Activated naive CD8-positive, alpha-beta T cell treated with anti-CD3 and anti-CD28 coated beads for 36 hours (primary cell): ENCODE measurements at places on chromosomes 16 and 17.
A peak's percentile ranks its signal among the peaks of the same experiment; 100 is the strongest.

DNA sequence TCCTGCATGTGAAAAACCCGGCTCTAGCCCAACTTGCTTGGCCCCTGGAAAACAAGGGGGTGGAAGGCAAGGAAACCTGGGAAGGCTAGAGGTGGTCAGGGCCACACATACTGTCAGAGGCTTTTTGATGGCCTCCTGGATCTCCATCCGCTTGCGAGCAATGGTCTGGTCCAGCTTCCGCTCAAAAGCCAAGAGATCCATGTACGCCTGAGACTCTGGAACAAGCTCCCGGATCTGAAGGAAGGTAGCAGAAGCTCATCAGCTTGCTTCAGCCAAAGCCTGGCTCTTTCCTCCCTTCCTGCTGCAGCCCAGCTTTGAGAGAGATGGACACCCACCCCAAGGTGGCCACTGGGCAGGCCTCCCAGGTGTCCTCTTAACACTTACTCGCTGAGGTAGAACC lies 5.7 kb downstream of the SMARCD2 start:
- DNase-seq: no peak

DNA sequence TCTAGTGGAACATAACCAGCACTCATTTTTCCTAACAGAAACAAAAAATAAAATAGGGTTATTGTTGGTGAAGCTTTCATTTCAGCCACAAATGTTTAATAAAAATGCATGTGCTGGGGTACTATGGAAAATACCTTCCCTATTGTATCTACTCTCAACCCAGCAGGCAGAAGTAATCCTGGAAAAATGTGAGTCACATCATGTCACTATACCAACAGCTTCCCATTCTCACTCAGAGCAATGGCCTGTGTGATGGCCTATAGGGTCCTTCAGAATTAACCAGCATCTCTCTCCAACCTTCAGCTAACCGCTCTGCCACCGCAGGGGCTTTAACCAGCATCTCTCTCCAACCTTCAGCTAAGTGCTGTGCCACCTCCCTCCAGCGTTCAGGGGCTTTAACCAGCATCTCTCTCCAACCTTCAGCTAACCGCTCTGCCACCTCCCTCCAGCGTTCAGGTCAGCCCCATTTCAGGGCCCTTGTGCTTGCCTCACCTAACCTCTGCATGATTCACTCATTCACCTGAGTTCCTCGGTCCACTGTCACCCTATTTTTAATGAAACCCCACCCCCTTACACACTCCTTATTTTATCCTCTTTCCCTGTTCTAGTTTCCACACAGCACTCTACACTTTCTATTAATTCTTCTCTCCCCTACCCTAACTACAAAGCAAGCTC lies 34.0 kb downstream of the UBE2G1 start:
- no peak for DNase-seq

DNA sequence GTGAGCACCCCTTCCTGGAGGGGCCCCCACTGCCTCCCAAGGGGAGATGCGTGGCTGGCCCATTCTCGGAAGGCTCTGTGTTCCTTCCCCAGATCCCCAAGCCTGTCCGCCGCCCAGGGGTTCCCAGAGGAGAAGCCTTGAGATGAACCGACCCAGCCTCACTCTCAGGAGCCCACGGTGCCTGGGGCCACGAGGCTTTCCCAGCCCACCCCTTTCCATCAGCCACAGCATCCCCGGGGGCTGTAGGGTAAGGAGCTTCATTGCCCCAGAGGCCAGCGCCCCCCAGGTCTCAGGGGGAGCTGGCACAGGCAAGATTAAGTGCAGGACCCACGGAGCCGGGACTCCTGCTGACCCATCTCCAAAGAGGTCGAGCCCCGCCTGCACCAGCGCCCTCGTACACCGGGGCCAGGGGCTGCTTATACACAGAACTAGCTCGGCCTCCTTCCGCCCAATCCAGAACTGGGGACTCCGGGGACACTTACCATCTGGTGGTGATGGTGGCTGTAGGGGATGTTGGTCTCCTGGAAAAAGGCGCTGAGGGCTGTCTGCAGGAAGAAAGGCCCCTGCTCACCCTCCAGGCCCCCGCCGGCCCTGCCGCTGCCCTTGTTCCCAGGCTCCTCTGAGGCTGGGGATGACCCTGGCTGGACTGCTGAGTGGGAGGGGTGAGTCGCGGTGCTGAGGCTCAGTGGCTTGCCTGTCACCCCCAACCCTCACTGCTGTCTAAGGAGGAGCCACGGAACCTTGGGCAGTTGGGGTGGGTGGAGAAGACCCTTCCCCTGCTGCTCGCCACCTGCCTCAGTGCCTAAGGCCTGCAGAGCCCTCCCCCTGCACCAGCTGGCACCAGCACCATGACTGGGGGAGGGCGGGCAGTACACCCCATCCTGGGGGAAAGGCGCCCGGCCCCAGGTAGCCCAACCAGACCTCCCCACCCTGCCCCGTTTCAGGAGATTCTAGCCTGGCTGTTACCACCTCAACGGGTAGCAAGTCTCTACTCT lies 4.4 kb downstream of the UBALD1 start:
- no peak for DNase-seq

- DNase-seq: peak; percentile 40
These were observed 183.0 kb downstream of the FOXL1 start for GRCh38 chr16:86761111-86762031.

DNA sequence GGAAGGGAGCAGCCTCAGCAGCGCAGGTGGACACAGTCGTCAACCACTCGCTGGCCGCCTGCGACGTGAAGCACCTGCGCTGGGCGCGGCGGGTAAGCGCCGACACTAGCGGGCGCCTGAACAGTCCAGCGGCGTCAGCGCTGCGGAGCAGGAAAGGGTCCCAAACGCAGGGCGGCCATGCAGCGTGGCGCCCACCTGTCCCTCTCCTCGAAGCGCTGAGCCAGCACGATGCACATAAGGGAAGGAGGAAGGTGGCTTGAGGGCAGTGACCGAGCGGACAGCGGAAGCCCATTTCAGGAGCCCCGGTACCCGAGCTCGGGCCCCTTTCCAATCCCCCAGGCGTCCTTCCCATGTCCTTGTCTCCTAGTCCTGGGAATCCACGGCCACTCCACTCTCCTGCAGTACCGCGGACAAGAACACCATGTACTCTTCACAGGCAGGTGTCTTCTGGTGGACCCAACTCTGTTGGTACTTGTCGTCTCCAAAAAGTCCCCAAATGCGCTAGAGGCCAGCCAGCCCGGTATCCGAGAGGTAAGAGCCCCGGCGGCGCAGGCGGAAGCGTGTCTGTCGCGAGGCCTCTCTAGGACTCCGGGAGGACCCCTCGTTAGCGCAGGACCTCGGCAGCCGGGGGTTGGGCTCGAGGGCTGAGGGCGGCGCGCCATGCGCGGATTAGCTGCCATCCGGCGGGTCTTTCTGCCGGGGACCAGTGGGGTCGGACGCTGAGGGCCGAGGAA lies 14.4 kb downstream of the ZNF232 start:
- peak; percentile 59 for DNase-seq

DNA sequence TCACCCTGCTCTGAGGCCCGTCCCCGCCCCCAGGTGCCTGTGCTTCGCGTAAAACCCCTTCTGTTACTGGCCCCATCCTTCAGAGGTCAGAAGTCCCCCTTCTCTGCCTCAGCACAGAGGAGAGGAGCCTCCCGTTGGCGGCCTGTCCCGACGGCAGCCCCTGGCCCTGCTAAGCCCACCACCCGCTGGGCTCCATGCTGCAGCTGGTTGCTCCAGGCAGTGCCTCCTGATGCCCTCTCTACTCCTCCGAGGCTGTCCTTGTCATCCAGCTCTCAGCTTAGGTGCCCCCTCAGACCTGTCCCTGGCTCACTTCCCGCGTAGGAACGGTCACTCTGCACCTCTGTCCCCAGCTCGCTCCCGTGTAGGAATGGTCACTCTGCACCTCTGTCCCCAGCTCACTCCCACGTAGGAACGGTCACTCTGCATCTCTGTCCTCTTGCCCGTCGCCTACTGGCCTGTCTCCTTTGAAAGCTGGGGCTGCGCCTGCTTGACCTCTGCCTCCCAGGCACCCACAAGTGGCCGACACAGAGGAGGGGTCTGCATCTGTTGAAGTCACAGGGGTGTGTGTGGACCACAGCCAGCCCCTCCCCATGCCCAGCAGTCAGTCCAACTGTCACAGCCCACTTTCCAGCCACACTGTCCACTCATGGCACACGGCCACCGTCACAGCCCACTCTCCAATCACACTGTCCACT lies 31.7 kb upstream of the ZC3H18 start:
- no peak for DNase-seq

DNA sequence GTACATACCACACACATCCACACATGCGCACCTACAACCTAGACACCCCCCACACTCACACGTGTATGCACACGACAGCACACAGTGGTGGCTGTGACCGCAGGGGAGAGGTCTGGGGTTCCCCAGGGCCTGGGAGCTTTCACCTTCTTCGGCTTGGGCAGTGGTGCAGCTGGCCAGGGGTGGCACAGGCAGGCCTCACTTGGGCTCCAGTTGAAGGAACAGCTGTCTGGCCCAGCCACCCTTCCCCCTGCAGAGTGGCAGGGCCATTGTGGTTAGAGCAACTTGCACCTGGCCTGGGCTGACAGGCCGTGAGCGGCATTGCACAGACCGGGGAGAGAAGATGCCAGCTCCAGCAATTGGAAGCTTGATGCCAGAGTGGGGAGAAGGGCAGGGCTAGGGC lies 114.5 kb upstream of the GSE1 start:
- DNase-seq: peak; percentile 4

GRCh38 chr16:55944377-55944802 lies 69.2 kb upstream of the CES5A start:
- DNase-seq: peak; percentile 20

GRCh38 chr16:24975428-24975889 lies 39.7 kb downstream of the ARHGAP17 start:
- no peak for DNase-seq

DNA sequence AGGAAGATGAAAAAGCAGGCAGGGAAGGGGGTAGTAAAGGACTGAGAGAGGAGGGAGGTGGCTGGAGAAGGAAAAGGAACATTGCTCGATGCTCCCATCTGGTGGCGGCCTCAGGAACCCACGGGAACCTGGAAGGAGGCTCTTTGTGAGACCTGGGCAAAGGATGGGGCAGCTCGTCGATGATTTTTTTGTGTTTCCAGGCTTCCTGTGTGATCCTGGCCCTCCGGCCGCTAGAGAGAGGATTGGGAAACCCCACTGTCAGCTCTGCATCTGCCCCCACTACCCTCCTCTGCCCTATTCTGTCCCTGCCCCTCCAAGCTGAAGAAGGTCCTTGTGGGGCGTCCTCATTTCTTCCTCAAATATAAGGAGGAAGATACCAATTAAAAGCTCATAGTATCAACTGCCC lies 6.6 kb downstream of the WFIKKN2 start:
- peak; percentile 48 for DNase-seq

- DNase-seq: peak; percentile 18
These were observed 143.4 kb upstream of the HS3ST2 start for GRCh38 chr16:22670551-22671041.

DNA sequence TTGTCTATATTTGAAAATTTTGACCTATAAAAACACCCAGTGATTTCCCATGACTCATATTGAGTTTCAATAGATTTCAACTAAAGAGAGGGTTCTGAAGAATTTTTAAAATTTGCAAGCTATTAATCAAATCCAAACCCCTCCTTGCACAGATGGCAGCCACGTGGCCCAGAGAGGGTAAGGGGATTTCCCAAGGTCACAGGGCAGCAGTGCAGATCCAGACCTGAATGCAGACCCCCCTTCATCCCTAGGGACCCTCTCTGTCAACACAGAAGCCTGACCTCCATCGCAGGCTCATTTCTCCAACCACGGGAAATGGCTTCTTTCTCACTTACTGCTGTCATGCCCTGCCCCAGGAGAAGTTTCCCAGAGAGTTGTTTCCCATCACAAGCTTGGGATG lies 24.7 kb upstream of the CES5A start:
- DNase-seq: no peak

GRCh38 chr16:51151961-51152663 lies 1.0 kb upstream of the SALL1 start:
- no peak for DNase-seq

GRCh38 chr17:2034806-2035540 lies 5.0 kb downstream of the DPH1 start:
- DNase-seq: no peak

GRCh38 chr17:80264205-80265075 lies 3.8 kb downstream of the RNF213 start:
- DNase-seq: peak; percentile 74

DNA sequence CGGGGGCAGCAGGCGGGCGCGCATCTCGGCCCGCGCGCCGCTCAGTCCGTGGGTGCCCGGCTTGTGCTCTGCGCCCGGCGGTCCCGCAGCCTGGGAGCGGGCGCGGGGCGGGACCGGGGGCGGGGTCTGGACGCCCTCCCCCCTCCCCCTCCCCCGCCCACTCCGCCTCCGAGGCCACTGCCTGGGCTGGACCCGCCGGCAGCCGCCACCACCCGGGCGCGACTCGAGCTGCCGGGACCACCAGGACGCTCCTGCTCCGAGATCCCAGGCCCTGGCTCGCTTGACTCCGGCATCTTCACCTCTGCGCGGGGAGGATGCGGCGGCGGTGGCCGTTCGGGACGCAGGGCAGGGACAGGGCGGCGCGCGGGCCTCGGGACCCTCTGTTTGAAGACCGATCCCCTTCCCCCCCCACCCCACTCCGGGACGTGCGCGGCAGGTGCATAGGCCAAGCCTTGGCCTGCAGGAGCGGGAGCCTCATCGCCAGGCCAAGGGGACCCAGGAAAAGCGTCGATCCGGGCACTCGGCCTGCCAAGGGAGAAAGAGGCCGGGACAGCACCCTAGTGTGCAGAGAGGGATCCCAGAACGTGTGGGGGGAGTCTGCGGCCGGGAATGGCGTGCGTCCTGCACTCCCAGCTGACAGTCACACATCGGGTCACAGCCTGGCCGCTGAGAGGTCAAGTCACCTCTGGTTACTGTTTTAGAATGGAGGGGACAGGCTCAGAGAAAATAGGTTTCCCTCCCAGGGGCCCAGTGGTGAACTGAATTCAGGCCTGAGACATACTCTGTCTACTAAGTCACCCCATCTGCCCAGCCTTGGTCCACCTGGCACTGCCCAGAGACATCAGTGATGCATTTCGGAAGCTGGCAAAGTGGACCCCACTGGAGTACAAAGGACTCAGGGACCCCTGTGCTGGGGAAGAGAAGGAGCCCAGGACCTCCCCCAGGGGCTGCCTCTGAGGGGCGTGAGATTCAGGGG lies at the start of gene HS3ST6:
HS3ST6 (minus strand) TSS at position 65 of the 976 bp plus-strand sequence. CDS start 92 bp downstream, outside the sequence.
- no peak for DNase-seq

- DNase-seq: peak; percentile 56
These were observed 20.7 kb downstream of the LGALS9 start for GRCh38 chr17:27651411-27652345.
